Thymus (tissue), 14 donors: ENCODE measurements at places on chromosomes 1 and 21.

DNA sequence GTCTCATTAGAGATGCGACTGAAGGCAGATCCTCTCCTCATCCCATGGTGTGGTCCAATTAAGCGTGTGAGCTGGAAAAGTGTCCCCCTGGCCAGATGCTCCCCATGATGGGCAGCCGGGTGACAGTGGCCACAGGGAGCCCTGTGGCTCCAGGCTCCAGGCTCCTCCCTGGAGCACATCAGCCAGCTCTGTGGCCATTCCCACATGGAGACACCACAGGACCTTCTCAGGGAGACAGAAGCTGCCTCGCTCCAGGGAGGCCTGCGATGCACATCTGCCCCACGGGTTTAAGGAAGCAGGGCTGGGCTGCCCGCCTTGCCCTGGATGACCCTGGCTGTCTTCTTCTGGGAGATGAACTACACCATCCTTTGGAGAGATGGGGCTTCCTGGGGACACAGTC lies 99.9 kb upstream of the TLR5 start:
- no peak for DNase-seq

- DNase-seq: no peak
These were observed 49.0 kb downstream of the KLHDC7A start for GRCh38 chr1:18529714-18530113.

- DNase-seq: no peak
These were observed 2.5 kb upstream of the JUN start for GRCh38 chr1:58786184-58786926.

DNA sequence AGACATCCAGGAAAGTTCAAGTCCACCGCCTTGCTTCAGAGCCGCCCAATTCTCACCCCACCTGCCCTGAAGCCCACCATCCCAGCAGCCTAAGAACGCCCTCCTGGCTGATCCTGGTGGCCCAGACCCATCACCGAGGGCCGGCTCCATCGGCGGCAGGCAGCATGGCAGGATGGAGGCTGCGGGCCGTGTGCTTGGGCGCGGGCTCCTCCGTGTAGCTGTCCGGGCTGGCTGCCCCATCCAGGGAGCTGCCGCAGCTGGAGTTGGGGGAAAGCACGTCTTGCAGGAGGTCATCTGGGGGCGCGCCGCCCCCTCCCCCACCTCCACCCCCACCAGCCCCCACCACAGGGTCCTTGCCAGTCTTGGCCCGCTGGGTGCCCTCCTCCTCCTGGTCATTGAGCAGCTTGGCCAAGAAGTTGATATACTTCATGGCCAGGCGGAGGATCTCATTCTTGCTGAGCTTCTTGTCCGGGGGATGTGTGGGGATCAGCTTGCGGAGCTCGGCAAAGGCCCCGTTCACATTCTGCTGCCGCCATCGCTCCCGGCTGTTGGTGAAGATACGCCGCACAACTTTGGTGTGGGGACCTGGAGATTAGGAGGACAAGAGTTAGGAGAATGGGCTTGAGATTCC lies 12.3 kb downstream of the TAL1 start:
- no peak for DNase-seq

GRCh38 chr1:169348383-169349036 lies 19.1 kb downstream of the NME7 start:
- DNase-seq: peak; percentile 62

DNA sequence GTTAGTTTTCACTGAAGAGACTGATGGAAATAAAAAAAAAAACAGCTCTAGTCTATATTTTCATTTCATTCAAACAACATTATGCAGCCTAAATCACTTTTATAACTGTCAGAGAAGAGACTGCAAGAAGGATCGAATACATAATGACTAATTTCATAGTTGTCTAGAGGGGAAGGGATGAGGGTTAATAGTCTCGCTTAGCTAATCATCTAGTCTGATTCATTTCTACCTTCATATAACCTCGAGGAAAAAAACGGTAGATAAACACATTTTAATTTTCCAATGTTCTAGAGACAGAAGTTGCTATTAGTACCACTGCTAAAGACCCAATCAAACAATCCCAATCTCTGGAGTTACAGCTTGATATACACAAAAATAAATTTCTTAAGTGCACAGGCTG lies 3.5 kb downstream of the FUBP1 start:
- DNase-seq: no peak

DNA sequence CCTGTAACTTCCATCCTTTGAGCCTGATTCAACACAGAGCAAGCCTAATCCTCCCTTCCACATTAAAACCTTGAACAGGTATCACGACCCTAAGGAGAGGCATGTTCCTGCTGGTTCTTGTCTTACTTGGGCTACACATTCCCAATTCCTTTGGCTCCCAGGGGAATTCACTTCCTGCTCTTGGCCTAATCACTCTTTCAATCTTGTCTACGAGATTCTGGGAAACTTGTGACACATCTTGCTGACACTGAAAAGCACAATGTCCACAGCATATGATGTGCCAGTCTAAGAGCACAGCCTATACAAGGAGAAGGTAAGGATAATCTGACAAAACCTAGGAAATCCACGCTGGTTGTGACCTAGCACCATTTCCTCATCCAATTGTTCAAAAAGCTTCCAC lies 163.9 kb downstream of the GABPA start:
- DNase-seq: no peak

DNA sequence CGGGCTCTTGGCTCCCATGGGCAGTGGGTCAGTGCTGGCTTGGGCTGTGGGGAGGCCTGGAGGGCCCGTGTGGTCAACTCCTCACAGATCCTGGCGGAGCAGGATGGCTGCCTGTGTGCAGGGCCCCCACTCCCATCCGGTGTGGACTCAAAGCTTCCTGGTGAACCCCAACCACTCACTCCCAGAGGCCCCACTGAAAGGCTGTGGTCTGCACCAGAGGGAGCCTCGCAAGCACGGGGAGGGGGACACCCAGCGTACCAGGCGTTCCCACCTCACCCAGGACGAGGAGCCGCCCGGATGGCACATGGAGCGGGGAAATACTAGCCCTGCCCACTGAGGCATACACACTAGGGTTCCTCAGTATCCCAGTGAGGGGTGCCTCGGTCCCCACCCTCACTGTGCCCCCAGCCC lies 75.4 kb upstream of the ACTRT2 start:
- DNase-seq: no peak

GRCh38 chr1:79852004-79852403 lies 845.5 kb upstream of the ADGRL4 start:
- no peak for DNase-seq

GRCh38 chr21:37373539-37373938 lies 7.0 kb downstream of the DYRK1A start:
- DNase-seq: no peak

DNA sequence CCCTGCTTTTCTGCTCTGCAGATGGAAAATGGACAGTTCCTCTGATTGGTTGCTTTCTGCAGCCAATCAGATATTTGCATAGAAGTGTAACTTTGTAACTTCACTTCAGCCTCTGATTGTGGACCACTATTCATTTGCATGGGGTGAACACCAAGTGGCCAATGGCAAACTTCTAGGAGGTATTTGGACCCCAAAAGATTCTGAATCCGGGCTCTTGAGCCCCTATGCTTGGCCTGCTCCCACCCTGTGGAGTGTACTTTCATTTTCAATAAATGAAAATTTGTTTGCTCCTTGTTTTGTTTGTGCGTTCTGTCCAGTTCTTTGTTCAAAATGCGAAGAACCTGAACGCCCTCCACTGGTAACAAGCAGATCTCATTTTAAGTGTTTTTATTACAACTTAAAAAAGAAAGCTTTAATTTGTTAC lies 6.4 kb upstream of the GSTM4 start:
- DNase-seq: no peak

DNA sequence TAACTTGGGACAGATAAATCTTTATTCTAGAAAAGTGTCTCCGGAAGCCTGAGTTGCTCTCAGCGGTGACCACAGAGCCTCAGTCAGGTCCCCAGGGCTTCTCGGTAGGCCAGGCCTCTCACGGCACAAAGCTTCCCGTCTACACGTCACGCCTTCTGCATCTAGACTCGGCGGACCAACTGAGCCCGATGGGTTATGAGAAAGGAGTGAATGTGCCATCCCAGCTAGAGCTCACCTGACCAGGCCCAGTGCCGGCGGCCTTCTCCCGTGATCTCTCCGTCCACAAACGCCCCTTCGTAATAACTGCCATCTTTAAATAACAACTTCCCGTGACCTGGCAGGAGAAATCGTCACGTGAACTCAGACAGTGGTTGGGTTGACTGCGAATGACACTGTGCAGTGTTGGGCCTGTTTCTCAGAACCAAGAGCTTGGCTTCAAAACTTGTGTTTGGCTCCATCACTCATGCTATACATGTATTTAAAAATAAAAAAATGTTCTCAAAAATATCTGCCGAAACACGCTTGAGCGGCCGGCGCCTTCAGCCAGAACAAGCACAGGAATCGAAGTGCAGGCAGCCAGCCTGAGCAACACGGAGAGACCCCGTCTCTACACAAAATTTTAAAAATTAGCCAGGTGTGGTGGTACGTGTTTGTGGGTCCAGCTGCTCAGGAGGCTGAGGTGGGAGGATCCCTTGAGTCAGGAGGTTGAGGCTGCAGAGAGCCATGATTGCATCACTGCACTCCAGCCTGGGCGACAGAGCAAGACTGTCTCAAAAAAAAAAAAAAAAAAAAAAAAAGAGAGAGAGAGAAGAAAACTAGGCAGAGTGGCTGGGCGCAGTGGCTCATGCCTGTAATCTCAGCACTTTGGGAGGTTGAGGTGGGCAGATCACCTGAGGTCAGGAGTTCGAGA lies 3.1 kb downstream of the MORN1 start:
- no peak for DNase-seq

- no peak for DNase-seq
These were observed 512.7 kb upstream of the ADGRL4 start for GRCh38 chr1:79519084-79519760.

DNA sequence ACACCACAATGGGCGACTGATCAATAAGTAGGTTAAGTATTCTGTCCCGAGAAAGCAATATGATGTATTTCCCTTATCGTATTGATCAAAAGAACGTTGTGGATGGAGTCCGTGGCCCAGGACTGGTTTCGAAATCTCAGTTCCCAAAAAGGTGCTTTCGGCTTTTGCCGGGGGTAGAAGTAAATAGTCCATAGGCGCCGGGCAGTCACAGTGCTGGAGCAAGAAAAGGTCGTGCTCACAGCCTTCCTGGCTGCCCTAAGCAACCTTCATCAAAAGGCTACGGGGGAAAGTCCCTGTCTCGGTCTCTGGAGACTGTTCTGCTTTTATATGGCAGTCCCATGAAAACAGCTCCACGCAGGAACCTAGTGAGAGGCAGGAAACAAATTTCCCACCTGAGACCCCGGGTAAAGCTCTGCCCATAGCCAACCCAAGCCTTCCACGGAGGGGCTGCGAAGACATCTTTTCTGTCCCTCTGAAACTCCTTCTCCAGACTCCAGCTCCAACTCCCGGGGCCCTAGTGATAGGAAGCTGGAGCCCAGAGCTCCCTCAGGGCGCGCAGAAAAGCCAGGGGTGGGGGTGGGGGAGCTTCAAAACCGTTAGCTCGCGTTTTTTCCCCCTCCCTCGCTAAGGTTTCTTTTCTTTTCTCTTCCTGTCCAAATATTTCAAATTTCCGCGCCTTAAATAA lies 7.0 kb downstream of the CDKN2C start:
- no peak for DNase-seq

GRCh38 chr21:35840949-35841348 lies 219.4 kb downstream of the SETD4 start:
- DNase-seq: no peak

- peak; percentile 32 for DNase-seq
These were observed 16.4 kb downstream of the ECHDC2 start for GRCh38 chr1:52904927-52905698.

- no peak for DNase-seq
These were observed 4.9 kb downstream of the PBX1 start for GRCh38 chr1:164563721-164564360.

GRCh38 chr1:8392522-8392921 lies 74.6 kb downstream of the SLC45A1 start:
- DNase-seq: no peak

DNA sequence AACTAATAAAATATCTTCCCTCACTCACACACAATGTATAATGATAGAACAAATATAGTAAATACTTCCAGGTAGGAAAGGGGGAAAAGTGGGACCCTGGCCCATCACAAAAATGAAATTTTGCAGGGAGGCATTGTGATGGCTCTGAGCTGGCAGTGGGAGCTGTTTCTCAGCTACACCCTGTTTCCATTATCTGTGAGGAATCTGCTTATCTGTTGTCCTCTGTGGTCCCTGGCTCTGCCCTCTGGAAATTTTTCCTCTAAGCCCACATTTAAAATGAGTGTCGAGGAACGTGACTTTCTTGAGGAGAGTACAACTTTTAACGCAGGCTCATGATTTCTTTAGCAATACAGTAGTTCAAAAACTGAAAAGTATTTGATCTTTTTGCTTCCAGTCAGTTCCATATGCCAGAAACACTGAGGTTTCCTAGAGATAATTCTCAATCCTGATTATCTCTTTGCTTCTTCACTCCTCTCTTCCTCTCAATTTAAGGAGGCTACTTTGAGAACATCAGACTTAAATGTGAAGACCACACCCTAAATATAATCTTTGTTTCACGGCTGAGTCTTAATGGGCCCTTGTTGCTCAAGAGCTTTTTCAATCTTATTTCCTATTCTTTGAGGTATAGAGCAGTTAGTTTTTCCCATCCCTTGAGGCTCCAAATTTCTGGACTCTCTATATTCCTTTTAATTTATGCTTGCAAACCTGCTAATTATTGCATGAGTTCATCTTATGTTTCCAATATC lies 5.0 kb upstream of the EEIG2 start:
- no peak for DNase-seq

- DNase-seq: no peak
These were observed 33.6 kb downstream of the CAMK1G start for GRCh38 chr1:209617047-209617673.

- DNase-seq: no peak
These were observed 12.5 kb upstream of the GPR153 start for GRCh38 chr1:6273380-6273891.

GRCh38 chr1:185652348-185652747 lies 81.8 kb upstream of the HMCN1 start:
- DNase-seq: no peak

DNA sequence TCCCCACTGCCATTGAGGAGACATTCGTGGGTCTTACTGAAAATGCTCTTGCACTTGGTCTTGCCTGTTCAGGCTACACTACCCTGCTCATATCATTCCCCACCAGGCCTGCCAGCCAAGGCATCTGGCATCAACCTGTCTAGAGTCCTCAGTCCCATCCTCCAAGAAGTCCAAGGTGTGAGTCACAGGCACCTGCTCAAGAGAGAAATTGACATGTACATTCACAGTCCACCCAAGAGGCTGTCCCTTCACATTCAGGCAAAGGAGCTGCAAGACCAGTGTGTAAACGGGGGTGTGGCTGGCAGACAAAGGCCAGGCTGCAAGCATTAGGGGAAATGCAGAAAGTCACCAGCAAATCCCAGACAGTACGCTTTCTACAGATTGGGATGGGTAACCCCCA lies 13.1 kb upstream of the PLA2G2C start:
- DNase-seq: no peak

DNA sequence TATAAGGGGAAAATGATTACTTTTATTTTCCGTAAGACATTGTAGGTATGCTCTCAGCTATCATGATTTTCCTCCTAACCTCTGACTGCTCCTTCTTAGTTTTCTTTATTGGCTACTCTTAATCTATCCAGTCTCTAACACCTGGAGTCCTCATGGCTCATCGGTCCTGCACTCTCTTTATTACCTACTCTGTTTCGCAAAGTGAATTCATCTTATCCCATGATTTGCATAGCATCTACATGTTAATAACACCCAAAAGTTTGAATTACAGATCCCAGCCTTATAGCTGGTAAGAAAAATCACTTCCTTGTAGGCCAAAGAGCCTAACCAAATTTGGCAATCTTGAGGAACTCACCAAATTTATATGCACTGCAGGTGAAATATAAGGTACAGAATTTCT lies 136.3 kb downstream of the CDC42BPA start:
- DNase-seq: no peak

- no peak for DNase-seq
These were observed 20.9 kb downstream of the FGGY start for GRCh38 chr1:59317780-59318179.
